ENCODE measurements at places on chromosomes 2 and 18.

GRCh38 chr2:220104871-220105351, 477.5 kb downstream of the SLC4A3 start:
- no peak for DNase-seq

DNA sequence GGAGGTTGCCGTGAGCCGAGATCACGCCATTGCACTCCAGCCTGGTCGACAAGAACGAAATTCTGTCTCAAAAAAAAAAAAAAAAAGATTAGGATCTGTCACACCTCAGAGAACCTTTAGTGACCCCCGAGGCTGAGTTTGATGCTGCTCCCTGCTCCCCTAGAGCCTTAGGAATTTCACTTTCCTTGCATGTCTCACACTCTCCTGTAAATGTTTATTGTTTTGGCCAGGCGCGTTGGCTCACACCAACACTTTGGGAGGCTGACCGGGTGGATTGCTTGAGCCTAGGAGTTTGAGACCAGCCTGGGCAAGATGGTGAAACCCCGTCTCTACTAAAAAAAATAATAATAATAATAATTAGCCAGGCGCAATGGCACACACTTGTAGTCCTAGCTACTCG, 31.5 kb downstream of the SRSF7 start:
- no peak for DNase-seq

- DNase-seq, result peak; percentile 11
Measured at GRCh38 chr2:172674034-172674967, 61.3 kb upstream of the RAPGEF4 start.

GRCh38 chr2:101479328-101479727, 4.4 kb upstream of the RFX8 start:
- no peak for DNase-seq

DNA sequence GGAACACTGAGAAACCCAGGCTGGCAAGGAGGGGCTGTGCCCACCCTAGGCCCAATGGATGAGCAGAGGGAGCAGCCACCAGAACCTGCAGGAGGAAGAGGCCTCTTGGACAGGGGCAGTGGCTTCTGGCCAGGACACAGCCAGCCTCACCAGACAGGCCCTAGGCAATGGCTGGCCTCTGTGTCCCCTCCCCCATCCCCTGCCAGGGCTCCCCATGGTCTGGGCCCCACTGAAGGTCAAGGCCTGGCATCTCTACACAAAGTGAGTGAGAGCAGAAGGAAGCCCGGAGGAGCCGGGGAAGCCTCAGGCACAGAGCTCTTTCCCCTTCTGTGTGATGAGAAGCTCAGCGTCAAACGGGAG, 6.3 kb downstream of the PRLH start:
- DNase-seq, result no peak

DNA sequence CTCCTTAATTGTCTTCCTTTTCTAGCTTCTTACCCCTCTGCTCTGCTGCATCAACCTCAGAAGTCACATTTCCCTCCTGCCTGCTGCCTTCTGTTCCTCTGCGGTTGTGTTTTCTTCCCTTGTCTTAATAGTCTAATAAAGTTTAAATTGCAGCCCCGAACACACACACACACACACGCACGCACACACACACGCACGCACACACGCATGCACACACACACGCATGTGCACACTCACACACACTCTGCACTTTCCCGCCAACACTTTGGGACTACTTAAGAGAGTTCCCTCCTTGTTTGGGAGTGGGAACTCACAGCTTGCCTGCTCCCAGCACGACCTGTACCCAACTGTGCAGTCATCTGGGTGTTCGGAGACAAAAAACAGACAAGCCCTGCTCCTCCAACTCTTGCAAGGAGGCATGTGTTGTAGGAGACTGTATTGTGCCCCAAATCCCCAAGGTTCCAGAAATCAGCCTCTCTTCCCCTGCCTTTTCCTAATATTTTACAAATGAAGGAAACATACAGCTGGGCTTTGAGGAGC, 99.1 kb downstream of the SETBP1 start:
- no peak for DNase-seq
